ENCODE measurements at places on chromosomes 4 and X.

DNA sequence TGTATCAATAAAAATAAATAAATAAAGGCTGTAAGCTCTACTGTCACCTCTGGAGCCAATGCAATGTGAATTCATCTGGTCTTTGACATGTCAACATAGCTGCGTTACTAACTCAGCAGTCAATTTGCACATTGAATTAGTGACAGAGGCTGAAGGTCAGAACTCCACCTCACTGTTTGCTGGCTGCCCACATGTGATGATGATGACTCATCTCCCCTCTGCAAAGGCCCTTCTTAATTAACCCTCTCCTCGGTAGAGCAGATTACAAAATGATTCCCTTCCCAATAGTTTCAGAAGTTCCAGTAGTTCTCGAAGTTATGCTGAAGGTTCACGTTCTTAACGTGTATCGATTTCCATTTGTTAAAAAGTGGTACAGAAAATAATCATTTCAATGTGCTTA is 1626.0 kb upstream of the TENM3 start:
- no peak for DNase-seq

DNA sequence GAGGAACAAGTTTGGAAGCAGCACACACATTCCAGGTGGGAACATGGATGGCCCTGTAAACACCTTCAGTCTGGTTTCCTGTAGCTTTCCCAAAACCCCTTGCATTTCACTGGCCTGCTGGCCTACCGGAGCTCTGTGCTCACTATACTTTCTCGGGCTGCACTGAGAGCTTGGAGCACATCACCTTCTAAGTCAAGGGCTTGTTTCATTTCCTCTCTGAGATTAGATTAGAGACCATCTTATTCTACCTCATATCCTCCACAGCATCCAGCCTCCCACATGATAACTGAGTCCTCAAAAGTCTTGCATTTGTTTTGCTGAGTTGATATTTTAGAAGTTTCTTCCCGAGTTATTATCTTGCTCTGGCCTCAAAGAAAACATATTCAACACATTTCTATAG is 147.7 kb downstream of the RASL11B start:
- no peak for DNase-seq

DNA sequence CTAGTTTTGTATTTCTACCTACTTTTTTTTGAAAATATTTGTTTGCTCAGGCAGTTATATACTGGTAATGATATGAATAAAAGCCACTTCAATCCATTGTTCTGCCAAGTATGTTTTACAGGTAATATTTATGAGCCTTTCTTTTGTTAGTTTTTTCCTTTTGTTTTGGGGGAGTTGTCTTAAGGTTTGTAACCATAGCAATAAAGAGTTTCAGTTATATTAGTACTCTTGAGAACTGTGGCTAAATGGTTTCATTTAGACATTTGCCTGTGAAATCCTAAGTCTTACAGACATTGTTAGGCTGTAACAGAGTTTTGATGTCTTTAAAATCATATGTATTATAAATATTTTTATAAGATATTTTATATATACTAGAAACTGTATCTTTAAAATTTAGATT is 150.1 kb downstream of the DIPK2B start:
- DNase-seq, result no peak

GRCh38 chr4:187276736-187277408 is 553.2 kb upstream of the FAT1 start:
- no peak for DNase-seq

- no peak for DNase-seq
These were observed 167.6 kb downstream of the DKK2 start for GRCh38 chr4:106868381-106869035.

- DNase-seq, result no peak
These were observed 376.5 kb upstream of the MAD2L1 start for GRCh38 chr4:120443116-120443515.

DNA sequence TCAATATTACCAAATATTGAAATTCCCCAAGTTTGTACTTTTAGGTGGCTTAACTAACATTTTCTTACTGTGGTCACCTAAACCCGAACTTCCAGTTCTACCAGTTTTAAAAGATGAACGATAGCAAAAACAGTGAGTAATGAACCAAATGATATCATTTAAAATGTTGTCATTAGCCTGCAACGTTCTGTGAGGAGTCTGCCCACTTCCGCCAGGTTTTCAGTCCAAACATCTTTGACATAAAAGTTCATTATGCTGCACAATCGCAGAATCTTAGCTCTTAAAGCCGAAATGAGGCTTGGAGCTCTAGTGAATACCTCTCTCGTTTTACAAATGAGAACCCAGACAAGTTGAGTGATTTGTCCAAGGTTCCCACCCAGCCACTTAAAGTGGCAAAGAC is 762 bp downstream of the PIGA start:
- peak; percentile 4 for DNase-seq

GRCh38 chrX:154022108-154022507 is 2.4 kb upstream of the IRAK1 start:
- DNase-seq, result no peak

GRCh38 chr4:75940692-75941253 is at the start of gene NAAA:
Gene NAAA (minus strand): TSS chr4:75941013. CDS start chr4:75940949, 64 bp downstream.
- peak; percentile 58 for DNase-seq

- DNase-seq, result peak; percentile 30
These were observed 1.0 kb upstream of the PDGFRA start for GRCh38 chr4:54228056-54228527.

GRCh38 chr4:110108960-110109359 is 89.5 kb downstream of the ELOVL6 start:
- no peak for DNase-seq

DNA sequence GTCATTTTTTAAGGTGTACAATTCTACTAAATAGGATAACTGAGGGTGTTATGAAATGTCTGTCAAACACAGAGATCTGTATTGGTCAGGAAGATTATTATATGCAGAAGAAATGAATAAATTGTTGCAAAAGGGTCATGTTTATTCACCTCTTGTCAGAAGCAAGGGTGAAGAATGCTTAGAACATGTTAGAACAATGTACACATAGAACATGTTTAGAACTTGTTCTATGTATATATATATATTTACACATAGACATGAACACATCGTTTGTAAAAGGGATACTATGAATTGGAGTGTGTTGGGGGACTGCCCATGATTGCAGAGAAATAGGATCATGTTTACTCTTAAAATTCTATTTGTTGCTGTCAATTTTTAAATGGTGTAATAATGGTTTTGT is 28.0 kb upstream of the TMEM150C start:
- no peak for DNase-seq

DNA sequence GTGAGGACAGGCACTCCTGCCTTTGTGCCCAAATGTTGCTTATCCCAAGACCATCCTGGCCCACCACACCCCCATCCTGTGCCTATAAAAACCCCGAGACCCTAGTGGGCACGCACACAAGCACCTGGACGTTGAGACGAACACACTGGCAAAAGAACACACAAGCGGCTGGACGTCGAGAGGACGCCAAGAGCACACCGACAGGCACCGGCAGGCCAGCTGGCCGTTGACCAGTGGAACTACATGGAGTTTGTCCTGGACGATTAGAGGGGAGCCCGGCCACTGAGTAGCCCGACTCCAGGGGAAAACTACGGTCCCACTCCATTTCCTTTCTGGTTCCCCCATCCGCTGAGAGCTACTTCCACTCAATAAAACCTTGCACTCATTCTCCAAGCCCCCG is 301.7 kb downstream of the PCDH10 start:
- no peak for DNase-seq

DNA sequence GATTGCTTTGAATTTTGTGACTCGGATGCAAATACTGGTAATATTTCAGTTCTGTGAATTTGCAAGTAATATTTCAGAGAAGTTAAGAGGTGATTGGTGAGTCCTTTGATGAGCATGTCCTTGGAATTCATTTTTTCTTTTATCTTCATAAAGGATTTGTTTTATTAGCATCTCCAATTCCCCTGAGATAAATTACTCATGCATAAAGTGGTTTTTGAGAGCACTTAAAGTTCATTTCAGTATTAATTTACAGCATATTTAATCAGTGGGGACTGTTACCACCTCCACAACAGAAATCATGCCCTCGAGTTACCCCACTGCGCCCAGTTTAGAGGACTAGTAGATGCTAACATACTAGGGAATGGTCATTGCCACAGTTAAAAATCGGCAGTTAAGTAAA is 65.0 kb downstream of the ZFX start:
- DNase-seq, result no peak

- no peak for DNase-seq
These were observed 114.1 kb downstream of the MXRA5 start for GRCh38 chrX:3232262-3232923.

GRCh38 chr4:184167576-184167975 is 50.1 kb downstream of the ENPP6 start:
- DNase-seq, result no peak

DNA sequence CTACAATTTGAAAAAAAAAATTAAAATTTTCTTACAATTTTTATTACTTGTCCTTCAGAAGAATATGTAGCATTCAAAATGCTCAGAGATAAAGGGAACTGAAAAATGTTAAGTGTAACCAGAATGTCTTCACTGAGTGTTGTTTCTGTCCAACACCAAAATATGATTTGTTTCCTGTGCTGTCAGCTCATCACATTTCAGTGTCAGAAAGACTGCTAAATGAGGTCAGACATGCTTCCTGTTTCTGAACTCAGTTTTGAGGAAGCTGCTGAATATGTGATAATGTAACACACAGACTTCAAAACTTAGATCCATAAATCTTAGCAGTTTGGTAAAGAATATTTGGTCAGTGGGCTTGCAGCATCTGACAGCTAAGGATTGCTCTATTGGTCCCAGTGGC is 1849.7 kb downstream of the PCDH7 start:
- peak; percentile 92 for DNase-seq

DNA sequence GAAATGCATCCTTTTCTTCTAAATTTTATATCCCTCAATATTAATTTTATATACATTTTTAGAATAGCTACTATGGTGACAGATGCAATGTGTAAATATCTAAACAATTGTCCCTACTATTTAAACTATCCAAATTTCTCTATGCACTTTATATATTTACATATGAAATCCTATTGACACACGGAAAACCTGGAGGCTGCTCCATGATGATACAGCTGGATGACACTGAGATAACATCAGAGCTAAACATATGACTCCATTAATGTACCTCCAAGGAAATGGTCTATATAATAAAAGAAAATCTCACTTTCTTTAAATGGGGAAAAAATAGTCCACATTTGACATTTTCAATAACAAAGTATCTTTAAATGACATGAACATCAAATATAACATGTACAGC is 43.7 kb downstream of the DDX60 start:
- no peak for DNase-seq

DNA sequence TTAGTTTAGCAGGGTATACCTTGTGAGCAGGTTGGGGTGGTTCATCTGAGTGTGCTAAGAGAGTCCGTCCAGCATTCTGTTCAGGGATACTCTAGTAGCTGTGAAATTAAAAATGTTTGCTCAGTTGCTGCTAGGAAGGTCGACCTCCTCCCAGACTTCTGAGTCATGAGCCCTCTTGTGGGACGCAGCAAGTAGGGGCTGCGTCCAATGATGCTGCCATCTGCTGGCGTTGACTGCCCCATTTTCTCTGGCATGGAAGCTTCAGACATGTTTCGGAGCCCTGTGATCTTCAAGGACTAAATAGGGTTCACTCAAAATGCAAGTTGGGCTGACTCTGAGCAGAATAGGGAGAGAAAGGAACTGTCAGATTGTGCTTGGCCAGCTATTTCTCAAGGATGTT is 201.0 kb upstream of the ARSJ start:
- DNase-seq, result peak; percentile 7

GRCh38 chr4:185583813-185584212 is 48.5 kb upstream of the PDLIM3 start:
- no peak for DNase-seq

GRCh38 chr4:183349673-183350072 is 27.4 kb upstream of the CLDN24 start:
- no peak for DNase-seq

- no peak for DNase-seq
These were observed 828.9 kb downstream of the GLUD2 start for GRCh38 chrX:121876305-121876704.

DNA sequence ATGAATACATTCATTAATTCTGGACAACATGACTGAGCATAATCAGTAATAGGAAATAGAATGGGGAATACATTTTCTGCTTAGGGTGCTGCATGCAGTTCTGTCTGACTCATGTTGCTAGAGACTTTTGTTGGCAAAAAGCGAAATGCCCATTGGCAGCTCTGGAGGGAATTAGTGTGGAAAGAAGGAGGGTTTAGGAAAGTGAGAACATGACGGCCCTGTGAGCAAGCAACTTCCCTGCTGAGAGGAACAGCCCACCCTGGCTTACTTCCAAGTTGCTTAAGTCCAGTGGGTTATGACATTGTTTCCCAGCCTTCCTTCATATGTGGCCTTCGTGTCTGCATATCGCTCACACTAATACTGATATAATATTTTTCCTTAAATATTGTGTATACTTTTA is 13.8 kb downstream of the MAD2L1 start:
- DNase-seq, result peak; percentile 80

DNA sequence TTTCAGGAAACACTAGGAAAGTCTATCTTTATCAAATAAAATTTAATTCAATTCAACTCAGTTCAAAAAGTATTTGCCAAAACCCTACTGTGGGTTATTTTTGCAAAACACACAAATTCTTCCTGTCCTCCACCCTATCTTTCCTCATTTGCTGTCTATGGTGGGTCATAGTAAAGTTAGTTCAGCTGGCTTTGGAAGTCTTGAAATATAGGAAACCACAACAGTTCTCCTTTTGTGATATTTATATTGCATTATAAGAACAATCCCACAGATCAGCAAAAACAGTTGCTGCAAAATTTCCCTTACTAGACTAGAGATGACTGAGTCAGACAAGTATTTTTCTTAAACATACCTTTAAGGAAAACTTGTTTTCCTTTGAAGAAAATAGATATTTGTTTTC is 22.2 kb downstream of the CYBB start:
- peak; percentile 82 for DNase-seq

DNA sequence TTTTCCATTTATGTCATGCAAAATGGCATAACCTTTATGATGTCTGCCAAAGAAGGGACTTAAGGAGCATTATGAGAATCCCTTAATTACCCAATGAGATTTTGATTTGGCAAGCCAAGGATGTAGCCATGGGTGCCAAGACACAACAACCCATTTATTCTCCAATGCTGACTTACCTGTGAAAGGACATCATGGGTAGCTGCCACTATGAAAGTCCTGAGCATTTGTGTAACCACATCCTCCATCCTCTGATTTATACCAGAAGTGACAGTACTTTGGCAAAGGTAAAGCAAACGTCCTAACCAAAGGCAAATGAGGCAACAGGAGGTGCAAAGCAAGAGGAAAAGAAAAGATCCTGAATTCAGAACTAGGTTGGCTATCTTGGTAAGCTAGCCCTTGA is 87.3 kb upstream of the EMCN start:
- no peak for DNase-seq

DNA sequence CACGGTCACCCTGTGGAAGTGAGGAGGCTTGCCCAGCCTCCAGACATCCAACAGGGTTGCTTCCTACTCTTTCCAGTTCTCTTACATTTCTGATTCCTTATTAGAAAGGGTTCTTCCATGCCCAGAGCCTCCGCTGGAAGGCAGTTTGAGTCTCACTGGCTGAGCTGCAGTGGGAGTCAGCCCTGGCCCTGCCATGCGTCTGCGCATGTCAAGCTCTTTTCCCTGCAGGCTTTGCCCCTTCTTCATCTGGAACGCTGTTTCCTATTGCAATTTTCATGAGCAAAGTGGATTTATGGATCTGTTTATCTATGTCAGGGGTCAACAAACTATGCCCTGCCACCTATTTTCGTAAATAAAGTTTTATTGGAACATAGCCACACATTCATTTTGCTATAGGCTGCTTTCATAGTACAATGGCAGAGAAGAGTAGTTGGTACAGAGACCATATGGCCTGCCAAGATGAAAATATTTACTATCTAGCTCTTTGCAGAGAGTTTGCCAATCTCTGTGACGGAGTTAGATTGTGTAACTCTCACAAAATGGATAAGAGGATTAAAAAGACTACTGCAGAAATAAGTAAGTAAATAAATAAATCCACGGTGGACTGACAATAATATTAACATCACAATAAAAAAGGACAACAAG is 3.9 kb upstream of the CHRNA9 start:
- no peak for DNase-seq

Data from inflammatory macrophage (primary cell).